Activated T-helper 1 cell treated with Interleukin-2 at 50 U/mL for 16 hours (primary cell): ENCODE measurements at places on chromosomes 7 and 10.

DNA sequence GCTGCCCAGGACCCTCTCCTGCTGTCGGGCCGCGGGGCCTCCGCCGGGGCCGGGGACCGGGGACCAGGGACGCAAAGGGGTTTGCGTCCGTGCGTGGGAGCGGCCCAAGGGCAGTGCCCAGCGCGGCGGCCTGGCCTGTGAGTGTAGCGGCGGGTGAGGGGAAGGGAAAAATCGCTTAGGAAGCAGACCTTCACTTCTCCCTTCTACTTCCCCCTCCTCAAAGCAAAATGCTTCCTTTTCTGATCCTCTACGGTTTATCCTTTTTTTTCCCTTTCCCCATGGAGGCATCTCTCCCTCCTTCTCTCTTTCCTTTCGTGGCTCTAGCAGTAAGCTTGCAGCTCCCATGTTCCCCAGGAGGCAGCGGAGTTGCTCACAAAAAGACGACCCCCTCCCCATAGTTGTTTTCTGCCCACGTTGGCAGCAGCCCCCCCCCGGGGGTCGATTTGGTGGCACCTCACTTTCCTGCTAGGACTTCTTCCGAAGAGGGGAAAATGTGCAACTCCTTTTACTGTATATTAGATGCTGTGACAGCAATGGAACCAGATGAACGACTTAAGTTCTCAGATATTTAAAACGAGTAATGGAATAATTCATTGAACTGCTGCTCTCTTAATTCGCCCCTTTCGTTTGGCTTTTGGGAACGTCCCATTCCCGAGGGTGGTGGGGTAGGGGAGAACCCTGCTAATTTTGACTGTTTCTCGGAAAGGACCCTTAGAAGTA, 724 bp downstream of the CAPZA2 start:
- no peak for DNase-seq

DNA sequence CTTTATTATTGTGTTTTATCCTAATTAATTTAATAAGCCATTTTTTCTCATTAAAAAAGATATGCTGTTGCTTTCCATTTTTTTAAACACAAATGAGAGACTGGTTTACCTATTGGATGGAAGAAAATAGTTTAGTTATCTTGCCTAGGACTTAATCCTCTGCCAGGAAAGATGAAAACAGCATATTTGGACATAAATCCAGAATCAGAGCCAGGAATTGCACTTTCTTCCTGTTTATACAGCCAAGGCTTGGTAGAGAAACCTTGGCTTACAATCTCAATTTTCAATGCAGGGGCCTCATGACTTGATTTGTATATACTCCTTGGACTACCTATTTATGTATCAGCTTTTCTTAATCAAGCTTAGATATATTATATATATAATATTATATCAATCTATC, 618.8 kb upstream of the SEMA3D start:
- DNase-seq = no peak

DNA sequence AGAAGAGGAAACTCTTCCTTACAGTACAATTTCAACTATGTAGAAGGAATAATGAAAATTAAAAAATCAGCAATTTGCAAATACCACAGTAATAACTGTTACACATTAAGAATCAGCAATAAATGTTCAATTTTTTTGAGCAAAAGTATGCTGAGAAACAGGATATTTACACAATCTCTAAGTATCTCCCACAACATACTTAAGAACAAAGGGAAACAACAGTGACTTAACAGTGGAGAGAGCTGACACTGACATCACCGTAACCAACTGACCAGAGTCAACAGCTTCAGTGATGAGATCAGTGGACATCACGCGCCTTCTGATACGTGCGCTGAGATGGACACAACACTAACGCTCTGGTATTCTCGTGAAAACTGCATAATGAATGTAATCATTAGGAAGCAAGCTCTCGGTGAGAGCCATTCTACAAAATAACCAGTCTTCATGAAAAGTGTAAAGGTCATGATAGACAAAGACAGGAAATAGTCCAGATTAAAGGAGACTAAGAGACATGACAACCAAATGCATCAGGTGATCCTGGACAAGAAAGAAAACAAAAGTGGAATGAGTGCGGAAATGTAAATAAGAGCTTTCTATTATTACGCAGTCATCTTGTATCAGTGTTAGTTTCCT, 82.6 kb downstream of the PIP4K2A start:
- DNase-seq = no peak

- no peak for DNase-seq
These were observed 13.2 kb downstream of the BAIAP2L1 start for GRCh38 chr7:98387544-98388226.

DNA sequence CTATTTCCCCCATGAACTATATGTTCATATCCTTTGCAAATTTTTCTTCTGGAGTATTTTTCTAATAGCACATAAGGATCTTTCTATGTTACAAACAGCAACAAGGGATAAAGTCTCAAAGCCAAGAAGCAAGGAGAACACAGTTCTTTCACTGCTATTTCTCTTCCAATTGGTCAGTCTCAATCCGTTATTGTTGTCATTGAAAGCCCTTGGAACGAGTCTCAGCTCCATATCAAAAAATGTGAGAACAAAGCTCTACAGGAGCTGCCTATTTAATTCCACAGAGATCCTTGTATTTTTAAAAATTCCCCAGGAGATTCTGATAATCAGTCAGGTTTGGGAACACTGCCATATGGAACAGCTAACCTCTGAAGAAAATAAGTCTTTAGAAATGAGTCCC, 15.7 kb downstream of the SLC35B4 start:
- DNase-seq = no peak

DNA sequence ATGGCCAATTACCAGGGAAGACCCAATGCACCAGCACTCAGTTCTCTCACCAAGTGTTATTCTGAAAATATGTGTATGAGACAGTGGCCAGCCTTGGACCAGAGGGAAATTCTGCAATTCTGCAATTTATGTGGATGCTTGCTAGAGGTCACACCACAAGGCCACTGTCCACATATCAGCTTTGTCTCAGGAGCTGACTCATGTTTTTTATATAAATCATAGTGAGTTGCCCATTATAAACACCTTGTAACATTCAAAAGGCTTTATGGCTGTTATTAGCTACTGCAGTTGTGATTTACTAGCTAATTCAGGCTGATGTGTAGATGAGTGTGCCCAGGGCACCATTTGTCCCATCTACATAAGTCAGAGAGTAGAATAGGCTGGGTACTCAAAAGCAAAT, 649.0 kb downstream of the LRMDA start:
- DNase-seq = no peak

DNA sequence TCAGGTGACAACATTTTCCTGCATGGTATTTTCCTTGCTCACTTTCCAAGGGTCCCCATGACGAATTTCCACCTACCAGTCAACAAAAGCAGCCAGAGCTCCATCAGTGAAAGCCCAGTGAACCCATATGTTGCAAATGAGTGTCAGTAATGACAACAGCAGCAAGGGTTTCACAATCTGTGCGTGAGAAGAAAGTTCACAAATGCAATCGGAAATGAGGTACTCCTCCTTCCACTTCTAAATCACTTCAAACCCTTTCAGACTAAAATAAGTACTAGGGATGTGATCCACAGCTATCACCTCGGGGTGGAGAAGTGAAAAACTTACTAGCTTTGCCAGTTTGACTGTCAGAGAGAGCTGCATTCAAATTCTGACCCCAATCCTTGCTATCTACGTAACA, 55.6 kb upstream of the BET1 start:
- DNase-seq = no peak

- DNase-seq = peak; percentile 57
These were observed 176.2 kb upstream of the ITGB1 start for GRCh38 chr10:33134011-33134751.

DNA sequence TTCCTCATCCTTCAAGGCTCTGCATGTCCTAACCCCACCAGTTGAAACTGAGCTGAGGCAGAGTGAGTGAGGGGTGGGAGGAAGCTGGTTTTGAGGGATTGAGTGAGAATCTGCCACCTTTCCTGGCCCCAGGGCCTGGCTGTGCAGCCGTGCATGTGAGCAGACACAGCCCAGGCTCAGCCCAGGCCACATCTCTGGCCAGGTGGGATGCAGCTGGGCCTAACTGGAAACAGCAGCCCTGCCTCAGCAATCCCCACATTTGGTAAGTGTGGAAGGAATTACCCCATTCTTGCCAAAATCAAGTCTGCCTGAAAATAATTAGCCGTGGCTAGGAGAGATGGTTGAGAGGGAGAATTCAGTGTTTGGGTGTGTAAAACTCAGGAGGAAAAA, 116.6 kb downstream of the NEURL1 start:
- DNase-seq = no peak

GRCh38 chr10:58755340-58755610, 242.6 kb downstream of the BICC1 start:
- DNase-seq = no peak

- DNase-seq = no peak
These were observed 4.6 kb upstream of the CYP2C19 start for GRCh38 chr10:94757916-94758315.

- no peak for DNase-seq
These were observed 51.0 kb downstream of the PRLHR start for GRCh38 chr10:118544401-118544948.

GRCh38 chr7:95686109-95686508, 86.2 kb upstream of the DYNC1I1 start:
- DNase-seq = no peak

- no peak for DNase-seq
These were observed 539 bp upstream of the FAM241B start for GRCh38 chr10:69629519-69629896.

GRCh38 chr7:80521809-80522208, 9.9 kb upstream of the GNAT3 start:
- DNase-seq = no peak

- no peak for DNase-seq
These were observed 75.7 kb upstream of the ELN start for GRCh38 chr7:73952266-73952665.

DNA sequence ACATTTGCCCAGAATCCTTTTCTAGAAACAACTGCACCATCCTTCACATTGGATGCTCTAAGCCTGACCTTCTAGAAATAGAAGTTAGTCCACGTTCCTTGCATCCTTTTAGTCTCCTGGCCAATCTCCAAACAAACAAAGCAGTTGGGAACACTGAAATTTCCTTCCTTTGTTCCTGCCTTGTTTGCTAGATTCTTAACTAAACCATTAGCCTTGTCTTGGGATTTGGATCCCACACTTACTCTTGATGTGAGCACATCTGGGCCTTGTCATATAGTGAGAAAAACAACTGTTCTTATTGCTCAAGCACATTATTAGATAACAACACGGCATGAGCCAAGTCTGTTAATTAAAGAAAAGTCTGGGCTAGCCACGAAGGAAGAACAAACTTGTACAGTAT, 319.3 kb upstream of the GHITM start:
- DNase-seq = no peak

GRCh38 chr10:103786020-103786419, 69.4 kb downstream of the SH3PXD2A start:
- DNase-seq = no peak

GRCh38 chr7:29167721-29168120, 21.4 kb upstream of the CPVL start:
- no peak for DNase-seq

DNA sequence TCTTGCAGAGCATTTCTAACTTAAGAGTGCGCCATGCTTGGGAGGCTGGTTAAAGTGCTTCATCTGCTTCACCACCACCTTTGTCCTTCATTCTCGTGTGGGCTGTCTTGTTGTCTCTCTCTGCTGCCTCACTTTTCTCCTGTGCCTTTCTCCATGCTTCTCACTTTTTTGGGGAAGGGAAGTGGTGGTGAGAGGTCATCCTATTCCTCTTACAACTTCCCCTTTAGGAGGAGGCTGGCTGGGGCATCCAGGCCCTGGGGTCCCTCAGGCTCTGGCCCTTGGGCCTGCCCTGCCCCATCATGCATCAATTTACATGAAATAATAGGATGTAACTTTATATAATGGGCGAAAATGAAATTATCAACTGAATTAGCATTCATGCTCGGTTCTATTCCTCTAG, 39.9 kb upstream of the PIP4K2A start:
- DNase-seq = no peak

GRCh38 chr7:75595766-75596165, 103.6 kb downstream of the SPDYE5 start:
- no peak for DNase-seq

DNA sequence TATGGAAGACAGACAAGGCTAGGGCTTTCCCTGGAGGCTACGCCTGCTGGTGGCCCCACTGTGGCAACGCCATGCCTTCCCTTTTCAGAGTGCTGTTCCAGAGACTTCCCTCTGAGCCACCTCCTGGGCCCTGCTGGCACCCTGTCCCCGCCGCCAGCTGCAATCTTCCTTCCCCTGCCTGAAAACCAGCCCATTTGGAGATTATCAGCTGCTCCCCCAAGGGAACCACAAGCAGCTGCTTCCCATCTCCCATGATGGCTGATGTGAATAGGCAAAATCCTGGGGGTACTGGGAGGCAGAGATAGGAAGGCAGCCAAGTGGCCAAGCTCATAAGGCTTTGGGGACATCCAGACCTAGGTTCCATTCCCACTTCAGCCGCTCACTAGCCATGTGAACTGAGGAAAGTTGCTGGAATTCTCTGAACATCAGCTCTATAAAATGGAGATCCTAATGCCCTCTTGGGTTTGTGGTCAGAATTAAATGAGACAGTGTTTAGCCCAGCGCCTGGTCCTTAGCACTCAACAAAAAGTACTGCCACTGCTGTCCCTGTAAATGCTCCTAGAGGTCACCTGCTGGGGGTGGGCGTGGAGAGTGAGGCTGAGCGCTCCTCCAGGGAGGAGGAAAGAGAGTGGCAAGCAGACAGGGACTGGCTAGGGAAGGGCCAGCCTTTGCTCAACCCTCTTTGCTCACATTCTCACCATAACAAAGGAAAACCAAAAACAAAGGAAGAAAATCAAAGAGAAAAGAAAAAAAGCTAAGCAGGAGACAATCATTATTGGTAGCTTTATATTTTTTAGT, 5.9 kb downstream of the TSPAN33 start:
- no peak for DNase-seq

DNA sequence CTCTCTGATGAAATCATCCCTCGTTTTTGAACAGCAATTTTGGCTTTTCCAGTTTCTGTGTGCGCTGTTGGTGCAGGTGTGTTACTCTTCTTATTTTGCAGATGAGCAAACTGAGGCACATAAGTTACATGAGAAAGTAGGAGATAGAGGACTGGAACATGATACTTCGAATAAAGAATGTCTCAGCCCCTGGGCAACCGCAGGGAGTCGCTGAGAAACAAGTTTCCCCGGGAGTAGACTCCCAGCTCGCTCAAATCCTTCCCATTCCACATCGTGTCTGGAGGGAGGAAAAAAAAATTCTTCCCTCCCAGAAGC, 18.0 kb downstream of the MXI1 start:
- DNase-seq = no peak

GRCh38 chr10:86506062-86506461, 15.5 kb downstream of the WAPL start:
- DNase-seq = no peak

- DNase-seq = no peak
These were observed 124.8 kb downstream of the CPED1 start for GRCh38 chr7:121113288-121113687.
